AG20443 (cell line): ENCODE measurements at places on chromosomes 5 and 9.

- no peak for DNase-seq
These were observed 2.5 kb upstream of the LMX1B start for GRCh38 chr9:126611193-126611591.

DNA sequence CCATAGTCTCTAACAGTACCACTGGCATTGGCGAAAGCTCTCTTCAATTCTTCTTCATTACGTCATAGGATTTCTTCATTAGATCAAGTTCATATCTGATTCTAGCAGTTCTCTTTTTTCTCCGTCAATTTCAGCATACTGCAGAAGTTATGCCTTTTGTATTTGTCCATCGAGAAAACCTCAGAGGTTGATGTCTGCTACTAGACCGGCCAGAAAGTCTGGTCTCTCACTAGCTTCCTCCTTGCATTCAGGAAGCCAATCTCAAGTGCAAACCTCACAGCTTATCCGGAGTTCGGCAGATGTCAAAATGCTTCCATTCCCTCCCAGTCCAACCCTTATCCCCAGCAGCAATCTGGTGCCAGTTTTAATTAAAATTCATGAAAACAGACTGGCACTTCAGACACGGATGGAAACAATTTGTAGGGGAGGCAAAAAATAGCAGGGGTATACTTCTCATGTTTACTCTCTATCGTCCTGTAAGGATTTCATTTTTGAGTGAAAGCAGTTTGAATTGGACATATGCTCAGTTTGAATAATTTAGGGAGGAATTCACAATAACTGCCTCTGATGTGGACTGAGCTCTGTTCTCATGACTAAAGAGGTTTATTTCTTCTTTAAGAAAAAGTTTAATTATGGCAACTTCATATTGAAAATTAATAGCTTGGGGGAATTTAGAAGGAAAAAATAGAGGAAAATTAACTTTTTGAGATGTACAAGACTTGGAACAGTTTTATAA, 56.4 kb upstream of the TMC1 start:
- no peak for DNase-seq

DNA sequence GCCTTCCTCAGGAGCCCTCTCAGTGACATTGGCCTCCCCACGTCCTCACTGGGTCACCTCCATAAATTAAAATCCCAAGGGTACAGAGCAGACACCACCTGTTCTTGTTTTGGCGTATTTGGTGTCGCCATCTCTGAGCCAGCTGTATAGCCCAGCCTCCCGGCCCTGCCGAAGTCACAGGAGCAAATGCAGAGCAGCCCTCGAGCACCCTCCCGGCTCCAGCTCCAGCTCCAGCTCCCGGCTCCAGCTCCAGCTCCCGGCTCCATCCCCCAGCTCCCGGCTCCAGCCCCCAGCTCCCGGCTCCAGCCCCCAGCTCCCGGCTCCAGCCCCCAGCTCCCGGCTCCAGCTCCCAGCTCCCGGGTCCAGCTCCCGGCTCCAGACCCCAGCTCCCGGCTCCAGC, 74.3 kb downstream of the ZNF354C start:
- DNase-seq = no peak

DNA sequence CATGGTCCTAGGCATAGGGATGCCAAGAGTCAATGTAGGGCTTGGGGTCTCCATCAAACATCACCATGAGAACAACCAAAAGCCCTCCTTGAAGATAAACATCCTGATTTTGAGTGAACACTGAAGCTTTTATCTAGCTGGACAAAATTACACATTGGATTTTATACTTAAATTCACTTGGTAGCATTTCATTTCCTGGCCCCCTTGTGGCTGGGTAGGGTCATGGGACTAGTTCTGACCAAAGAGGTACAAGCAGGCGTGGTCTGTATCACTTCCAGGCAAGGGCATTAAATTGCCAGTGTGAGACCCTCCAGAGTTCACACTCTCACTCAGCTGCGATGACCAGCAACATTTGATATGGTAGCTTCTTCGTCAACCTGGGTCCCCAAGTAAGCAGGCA, 320.3 kb downstream of the ACTL7B start:
- DNase-seq = no peak

GRCh38 chr9:85528142-85528541, 213.6 kb downstream of the AGTPBP1 start:
- no peak for DNase-seq

DNA sequence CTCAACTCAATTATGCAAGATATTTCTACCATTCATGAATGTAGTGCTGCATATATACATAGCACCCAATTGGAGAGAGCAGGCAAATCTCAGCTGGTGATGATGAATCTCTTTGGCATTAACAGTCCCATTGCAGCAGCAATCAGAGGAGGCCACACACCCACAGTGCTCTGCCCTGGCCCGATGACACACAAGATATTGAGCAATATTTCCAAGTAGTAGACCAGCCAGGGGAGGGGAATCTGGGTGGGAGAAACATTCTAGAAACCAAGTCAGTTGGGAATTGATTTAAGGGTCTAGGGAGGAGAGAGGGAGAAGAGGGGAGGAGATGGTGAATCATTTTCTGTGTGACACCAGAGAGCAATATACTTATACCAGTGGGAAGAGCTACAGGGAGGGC, 14.9 kb upstream of the C5orf63 start:
- peak; percentile 92 for DNase-seq

GRCh38 chr9:130426883-130427282, 17.9 kb upstream of the ASS1 start:
- peak; percentile 88 for DNase-seq

GRCh38 chr5:95641741-95642220, 4.8 kb upstream of the RFESD start:
- peak; percentile 21 for DNase-seq

DNA sequence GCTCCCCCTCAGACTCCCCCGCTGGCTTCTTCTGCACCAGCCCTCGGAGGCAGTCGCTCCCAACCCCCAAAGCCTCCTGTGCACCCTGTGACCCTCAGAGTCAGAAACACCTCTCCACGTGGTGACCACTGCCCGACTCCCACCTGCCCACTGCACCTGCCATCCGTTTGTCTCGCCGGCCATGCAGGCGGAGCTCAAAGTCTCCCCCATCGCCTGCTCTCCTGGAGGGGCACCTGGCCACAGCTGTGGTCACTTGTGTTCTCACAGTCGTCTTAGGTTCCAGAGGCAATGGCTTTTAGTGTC, 38.2 kb downstream of the MRPL36 start:
- DNase-seq = no peak

DNA sequence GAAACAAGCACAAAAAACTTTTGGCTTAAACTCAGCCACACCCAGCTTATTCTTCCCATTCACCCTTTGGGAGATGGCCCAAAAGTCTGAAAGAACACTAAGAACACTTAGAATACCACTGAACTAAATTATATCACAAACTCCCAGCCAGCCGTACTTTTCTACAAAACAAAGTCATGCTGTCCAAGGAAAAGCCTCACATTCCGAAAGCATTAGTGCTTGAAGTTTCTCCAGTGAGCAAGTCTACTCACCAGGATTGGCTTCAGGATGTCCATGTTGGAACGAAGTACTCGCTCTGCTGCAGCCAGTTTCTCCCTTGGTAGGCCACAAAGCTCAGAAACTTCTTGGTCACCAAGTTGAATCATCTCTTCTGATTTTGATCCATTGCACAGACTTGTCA, 69.7 kb downstream of the ABCA1 start:
- DNase-seq = peak; percentile 82

DNA sequence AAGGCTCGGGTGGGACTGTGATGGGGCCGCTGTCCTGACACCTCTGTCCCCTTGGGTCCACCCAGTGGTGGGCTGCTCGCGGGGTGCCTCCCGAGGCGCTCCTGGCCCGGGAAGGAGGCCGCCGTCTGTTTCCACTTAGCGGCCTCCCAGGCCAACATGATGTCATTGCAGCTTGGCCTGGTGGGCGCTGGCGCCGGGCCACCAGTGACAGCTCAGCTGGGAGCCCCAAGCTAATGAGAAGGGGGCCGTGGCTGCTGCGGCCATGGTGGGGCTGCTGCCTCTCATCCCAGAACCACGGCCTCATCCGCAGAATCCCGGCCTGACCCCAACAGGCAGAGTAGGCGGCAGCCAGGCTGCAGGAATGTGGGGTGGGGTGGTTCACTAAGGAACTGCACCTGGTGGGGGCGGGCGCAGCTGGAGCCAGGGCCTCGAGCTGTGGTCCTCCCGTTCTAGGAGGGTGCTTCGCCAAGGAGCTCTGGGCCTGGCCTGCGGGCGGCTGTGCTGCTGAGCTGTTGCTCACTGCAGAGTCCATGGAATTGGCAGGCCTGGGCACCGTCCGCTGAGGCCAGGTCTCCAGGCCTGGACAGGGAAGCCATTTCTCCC, 123.5 kb upstream of the COL5A1 start:
- peak; percentile 82 for DNase-seq

GRCh38 chr5:126857472-126858410, 80.8 kb downstream of the LMNB1 start:
- DNase-seq = no peak

GRCh38 chr5:33857037-33857436, 34.8 kb downstream of the ADAMTS12 start:
- no peak for DNase-seq

GRCh38 chr9:104482921-104483570, 21.0 kb upstream of the OR13F1 start:
- no peak for DNase-seq

DNA sequence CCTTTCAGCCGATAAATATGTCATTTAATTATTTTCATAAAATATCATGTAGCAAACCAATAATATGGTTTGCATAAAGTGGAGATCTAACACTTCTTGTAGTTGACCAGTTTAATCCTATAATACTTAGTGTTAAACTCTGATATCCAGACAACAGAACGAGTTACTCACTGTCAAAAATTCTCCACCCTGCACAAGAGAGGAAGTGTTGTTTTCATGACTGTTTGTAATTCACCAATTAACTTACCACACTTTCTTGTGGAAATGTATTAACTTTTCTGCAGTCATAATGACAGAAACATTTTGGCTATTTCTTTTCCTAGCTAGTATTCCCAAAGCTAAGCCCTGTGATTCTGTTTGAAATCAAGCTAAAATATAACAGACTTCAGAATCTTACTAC, 555.3 kb upstream of the FTMT start:
- DNase-seq = no peak

- DNase-seq = peak; percentile 35
These were observed 19.5 kb upstream of the GOLPH3 start for GRCh38 chr5:32193591-32193990.

GRCh38 chr5:167217097-167217743, 1074.2 kb upstream of the WWC1 start:
- DNase-seq = no peak

DNA sequence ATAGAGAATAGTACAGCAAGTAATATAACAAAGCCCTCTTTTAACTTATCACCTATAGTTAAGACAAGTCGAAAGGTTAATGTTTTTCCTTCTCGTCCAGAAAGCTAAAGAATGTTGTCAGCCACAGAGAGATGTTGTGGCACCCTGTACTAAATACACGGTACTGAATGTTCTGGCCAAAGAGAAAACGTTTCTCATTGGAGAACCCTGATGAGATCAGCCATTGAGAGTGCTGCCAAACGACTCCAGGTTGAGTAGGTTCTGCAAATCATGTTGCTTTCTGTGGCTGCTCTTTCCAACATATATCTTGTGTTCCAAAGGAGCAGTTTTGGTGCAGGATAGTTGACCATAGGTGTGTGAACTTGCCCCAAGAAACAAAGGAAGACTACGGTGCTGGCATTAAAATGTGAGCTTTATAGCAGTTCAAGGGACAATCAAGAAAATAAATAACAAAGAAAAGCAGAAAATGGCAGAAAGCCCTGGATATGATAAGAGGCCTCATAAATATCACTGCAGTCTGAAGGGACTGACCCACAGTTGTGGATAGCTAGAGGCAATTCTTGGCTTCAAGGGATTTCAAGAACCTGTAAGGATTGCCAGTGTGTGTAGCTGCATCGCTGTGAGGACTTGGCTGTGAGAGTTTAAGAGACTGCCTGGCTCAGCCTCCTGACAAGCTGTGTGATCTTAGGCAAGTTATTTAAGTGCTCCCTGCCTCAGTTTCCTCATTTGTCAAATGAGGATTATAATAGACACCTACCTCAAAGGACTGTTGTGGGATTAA, 102.7 kb downstream of the ARHGEF28 start:
- DNase-seq = no peak

GRCh38 chr5:72160329-72160728, 53.1 kb downstream of the MAP1B start:
- DNase-seq = peak; percentile 41

GRCh38 chr9:38008168-38009034, 60.6 kb downstream of the SHB start:
- DNase-seq = peak; percentile 92

- DNase-seq = no peak
These were observed 88.8 kb downstream of the SECISBP2 start for GRCh38 chr9:89407070-89407469.

- no peak for DNase-seq
These were observed 209.6 kb upstream of the ST8SIA4 start for GRCh38 chr5:101112645-101113044.

DNA sequence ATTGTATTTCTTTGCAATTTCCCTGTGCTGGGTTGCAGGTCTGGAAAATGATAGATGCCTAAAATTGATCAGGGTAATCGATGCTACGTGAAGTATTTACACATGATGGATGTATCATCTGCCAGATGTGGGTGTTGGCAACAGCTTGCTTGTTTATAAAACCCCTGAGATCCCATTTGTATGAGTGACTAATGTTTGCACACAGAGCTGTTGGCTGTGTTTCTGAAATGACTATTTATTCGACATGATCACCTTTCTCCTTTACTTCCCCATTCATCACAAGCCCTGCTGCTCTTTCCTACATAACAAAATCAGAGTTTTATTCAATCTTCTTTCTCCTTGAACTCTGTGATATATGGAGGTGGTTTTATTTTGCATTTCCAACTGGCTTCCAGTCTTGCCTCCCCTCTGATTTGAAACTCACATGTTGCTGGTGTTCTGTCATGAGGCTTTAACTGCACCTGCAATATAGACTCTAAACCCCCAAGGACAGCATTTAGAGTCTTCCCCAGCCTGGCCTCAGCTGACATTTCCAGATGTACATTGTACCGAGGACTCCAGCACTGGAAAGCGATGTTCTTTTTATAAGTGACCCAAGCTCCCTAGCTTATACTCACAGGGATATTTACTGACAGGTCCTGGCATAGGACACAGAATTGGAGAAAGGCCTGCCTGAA, 50.7 kb upstream of the SHB start:
- no peak for DNase-seq

GRCh38 chr9:37989701-37990100, 79.3 kb downstream of the SHB start:
- DNase-seq = no peak

- peak; percentile 75 for DNase-seq
These were observed at the start of gene ADAMTSL2 for GRCh38 chr9:133534346-133535291. TSS of gene ADAMTSL2 (plus strand) at chr9:133534704. CDS start at chr9:133536713, 2,009 bp downstream.

DNA sequence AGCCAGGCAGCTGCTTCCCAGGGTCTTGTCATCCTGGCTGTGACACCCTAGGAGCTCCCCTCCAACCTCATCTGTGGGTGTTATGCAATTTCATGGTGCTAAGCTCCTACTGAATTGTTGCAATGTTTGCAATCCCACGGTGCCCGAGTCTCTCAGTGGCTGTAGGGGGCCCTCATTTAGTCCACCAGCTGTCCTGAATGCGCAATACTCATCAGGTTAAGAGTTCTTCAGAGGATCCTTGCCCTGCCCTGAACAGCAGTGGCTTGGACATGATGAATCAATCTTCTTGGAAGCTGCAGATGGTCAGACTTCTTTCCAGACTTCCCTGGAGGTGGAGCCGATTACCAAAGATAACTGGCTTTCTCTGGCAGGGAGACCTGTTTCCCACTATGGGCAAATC, 584.1 kb downstream of the CCDC171 start:
- peak; percentile 57 for DNase-seq

GRCh38 chr5:89572696-89573095, 689.7 kb upstream of the MEF2C start:
- peak; percentile 48 for DNase-seq
